Activated effector memory CD4-positive, alpha-beta T cell treated with anti-CD3 and anti-CD28 coated beads, Interleukin-2, amount 50 U/mL, for 16 hours (primary cell): ENCODE measurements at places on chromosomes 1 and 21.

GRCh38 chr1:56953386-56953785 is 12.4 kb downstream of the C8B start:
- DNase-seq = no peak

DNA sequence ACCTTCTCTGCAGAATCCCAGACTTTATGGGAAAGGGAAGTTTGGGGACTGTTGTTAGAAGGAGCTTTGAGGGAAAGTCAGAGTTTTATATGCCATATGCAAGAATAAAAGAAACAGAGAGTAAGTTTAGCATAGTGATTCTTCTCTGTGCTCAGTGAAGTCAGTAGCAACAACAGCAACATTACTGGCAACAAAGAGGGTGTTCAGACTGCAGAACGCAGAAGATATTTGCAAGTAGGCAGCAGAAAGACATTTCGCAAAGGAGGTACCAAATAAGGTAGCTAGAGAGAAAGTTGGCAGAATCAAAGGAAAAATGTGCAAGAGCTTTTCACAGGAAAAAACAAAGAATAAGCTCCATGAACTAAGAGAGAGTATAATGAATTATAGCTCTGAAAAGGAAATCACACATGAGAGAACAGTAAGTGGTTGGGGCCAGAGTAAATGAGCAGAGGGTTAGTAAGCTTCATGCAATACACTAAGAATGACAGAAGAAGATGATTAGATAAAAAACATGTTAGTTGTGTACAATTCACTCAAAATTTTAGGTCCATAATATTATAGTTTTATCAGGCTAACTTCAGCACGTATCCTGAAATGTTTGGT is 98.1 kb downstream of the NEGR1 start:
- no peak for DNase-seq

- DNase-seq = no peak
Observed at GRCh38 chr21:14977814-14978213, 87.0 kb downstream of the NRIP1 start.

DNA sequence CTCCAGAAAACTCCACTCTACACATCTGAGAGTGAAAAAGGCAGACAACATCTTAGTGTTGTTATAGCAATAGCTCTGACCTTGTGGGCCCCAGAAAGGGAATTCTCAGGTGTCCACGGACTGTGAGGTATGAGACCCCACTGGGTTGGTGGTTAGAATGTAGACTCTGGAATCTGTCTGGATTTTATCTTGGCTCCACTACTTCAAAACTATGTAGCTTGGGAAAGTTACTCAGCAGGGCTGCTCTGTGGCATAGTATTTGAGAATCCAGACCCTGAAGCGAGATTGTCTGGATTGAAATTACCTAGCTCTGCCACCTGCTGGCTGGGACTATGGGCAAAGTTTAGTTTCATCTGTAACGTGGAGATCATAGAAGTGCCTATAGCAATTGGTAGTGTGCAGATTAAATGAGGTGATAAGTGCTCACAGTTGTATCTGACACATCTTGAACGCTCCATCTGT is 25.8 kb downstream of the PRDM2 start:
- peak; percentile 80 for DNase-seq

DNA sequence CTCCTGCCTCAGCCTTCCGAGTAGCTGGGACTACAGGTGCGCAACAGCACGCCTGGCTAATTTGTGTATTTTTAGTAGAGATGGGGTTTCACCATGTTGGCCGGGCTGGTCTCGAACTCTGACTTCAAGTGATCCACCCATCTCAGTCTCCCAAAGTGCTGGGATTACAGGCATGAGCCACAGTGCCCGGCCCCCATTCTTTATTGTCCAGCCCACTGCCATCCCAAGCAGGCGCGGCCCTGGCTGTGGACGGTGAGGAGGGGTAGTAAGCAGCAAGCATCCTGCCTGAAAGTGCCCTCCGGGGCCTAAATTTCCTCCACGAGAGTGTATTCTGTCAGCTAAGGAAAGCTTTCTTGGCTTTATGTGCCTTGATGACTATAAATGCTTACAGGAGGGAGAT is 113.2 kb upstream of the CSF3R start:
- no peak for DNase-seq

DNA sequence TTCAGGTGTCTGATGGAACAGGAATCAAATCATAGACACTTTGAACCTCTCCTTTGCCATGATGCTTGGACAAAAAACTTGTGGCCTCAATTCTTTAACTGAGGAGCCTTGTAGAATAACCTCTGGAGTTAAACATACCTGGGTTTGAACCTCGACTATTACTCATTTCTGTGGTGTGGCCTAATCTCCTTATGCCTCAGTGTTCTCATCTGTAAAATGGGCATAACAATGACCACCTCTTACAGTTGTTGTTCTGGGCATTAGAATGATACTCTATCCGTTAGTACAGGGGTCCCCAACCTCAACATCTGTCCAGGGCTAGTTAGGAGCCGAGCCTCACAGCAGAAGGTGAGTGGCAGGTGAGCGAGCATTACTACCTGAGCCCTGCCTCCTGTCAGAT is 137.2 kb downstream of the ROR1 start:
- no peak for DNase-seq

- DNase-seq = no peak
Observed at GRCh38 chr1:68232289-68233148, at the start of gene WLS. Gene WLS (minus strand): TSS chr1:68232523. CDS start chr1:68232299, 224 bp downstream.

- no peak for DNase-seq
Observed at GRCh38 chr1:227140376-227140775, 177.9 kb downstream of the CDC42BPA start.

DNA sequence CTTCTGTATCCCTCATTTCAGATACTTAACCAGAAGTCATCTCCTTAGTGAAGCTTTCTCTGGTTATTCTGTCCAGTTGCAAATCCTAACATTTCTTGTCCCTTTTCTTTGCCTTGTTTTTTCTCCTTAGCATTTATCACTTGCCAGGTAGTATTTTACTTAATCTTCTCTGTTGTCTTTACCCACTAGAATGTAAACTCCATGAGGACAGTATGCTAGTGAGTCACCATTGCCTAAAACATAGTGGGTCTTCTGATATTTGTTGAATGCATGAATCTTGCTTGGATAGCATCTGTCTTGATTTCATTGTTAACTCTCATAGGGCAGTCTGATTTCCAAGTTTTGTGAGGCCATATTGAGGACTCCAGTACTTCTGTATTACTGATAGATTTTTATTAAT is 9.6 kb downstream of the CAPZA1 start:
- DNase-seq = no peak

GRCh38 chr1:31730336-31731048 is 26.7 kb upstream of the COL16A1 start:
- no peak for DNase-seq

DNA sequence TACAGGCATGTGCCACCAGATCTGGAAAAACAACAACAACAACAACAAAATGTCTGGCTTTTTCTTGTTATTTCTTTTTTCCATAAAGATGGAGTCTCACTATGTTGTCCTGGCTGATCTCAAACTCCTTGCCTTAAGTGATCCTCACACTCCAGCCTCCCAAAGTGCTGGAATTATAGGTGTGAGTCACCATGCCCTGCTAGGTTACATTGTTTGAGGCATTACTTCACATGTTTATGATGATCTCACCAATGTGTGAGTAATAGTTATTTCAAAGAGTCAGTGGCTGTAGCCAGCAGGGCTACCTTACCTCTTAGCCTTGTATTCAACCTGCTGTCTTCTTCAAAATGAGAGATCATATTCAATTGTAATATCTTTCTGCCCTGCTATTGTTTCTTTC is 445.7 kb downstream of the AMY1C start:
- no peak for DNase-seq

- no peak for DNase-seq
Observed at GRCh38 chr1:151801310-151801820, 3.9 kb downstream of the LINGO4 start.

GRCh38 chr1:220761688-220762427 is 13.7 kb downstream of the MTARC2 start:
- no peak for DNase-seq

DNA sequence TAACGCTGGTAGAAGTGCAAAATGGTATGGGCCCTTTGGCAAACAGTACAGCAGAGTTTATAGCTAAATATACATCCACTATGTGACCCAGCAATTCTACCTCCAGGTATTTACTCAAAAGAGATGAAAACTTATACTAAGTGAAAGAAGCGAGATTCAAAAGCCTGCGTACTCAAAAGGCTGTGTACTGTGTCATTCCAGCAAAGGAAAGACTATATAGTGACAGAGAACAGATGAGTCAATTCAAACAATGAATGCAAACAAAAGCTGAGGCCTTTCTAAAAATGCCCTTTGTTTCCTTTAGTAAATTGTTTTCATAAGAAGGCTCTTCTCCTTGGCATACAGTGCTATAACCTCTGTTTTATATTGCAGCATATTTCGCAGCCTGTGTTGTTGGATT is 268.8 kb upstream of the CSF3R start:
- DNase-seq = no peak

DNA sequence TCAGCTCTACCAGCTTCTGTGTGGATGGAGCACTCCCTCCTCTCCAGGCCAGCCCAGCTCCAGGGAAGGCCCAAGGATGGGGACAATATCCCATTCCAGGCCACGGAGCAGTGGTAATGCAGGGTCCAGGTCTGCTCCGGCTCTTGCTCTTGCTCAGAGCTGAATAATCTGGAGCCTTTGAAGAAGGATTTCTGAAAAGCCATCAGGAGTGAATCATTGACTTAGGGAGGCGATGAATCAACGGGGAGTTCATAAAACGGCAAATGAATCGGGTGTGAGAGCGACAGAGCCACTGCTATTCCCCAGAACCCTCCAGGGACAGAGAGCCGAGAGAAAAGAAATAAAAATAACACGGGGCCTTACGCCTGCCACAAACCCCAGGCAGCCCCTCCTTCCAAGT is 7.7 kb downstream of the POU3F1 start:
- no peak for DNase-seq

DNA sequence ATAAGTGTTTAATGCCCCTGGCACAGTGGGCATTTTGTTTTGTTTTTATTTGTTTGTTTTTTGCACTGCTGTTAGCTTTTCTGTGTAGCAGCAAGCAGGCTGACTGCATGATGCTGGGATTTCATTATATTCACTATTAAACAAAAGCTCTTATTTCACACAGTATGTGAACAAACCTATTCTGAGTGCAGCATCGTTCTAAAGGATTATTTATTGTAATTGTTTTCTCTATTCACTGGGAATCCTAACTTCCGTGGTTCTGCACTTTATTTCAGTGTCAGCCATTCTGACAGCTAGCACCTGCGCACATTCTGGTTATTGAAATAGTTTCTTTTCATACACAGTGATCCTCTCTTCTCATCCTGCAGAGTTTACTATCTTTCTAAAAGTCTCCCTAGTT is 595.0 kb downstream of the NEGR1 start:
- no peak for DNase-seq

GRCh38 chr1:167229719-167230385 is 9.2 kb downstream of the POU2F1 start:
- no peak for DNase-seq

DNA sequence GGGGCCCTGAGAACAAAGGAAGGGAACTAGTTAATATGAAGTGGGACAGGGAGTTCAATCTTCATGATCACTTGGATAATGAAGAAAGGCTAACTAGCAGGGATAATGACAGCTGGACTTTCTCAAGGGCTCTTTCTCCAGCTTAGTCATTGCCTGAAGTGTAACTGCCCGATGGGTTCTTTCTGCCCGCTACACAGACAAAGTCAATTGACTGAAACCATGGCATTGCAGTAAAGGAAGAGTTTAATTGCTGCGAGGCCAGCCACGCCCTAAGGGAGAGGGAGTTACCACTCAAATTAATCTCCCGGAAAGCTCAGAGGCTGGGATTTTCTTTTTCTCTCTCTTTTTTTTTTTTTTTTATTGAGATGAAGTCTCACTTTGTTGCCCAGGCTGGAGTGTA is 16.6 kb upstream of the SLC2A5 start:
- no peak for DNase-seq
